Activated CD4-positive, alpha-beta T cell treated with anti-CD3 and anti-CD28 coated beads, Interleukin-2, amount 10 ng/mL, durations not matched to agents 7 days and 5 days (primary cell): ENCODE measurements at places on chromosomes 11 and 22. TPM values are rescaled to one million over a fixed set of nuclear protein-coding genes. Genes with fewer than 3 reads are reported as not detected.

- H3K4me3 ChIP-seq: no peak overlapping the region
- H3K27ac ChIP-seq: no peak overlapping the region
- peak; percentile 42 for DNase-seq
- peaks cover 4% of the 10 kb centered on the region for H3K4me1 ChIP-seq
- H3K27me3 ChIP-seq: peaks cover 1% of the 10 kb centered on the region
Observed at GRCh38 chr11:61627850-61628661, 47.2 kb upstream of the SYT7 start.

Gene CDC45
- total RNA-seq: 59.5 TPM

- no peak for DNase-seq
- no peak overlapping the region for H3K27ac ChIP-seq
- no peaks in the 10 kb centered on the region for H3K27me3 ChIP-seq
- H3K4me1 ChIP-seq: no peaks in the 10 kb centered on the region
- H3K36me3 ChIP-seq: no peaks in the 10 kb centered on the region
Observed at GRCh38 chr11:94581926-94582325, 14.8 kb downstream of the PIWIL4 start.

DNA sequence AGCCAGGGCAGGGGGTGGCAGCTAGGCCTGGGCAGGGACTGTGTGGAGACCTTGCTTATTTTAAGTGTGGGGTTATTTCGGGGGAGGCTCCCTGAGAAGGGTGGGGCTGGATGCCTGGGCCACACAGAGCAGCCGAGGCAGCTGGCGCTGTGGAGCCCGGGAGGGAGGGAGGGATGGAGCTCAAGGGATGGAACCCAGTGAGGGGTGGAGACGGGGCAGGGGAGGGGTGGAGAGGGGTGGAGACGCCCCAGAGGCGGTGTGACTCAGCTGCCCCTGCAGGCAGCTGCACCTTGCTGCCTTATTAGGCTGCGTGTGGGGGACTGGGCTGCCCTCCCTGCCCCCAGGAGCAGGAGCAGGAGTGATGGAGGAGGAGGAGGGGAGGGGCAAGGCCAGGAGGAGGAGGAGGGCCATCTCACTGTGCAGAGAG is 9.8 kb upstream of the TSSC4 start:
- H3K4me3 ChIP-seq: no peak overlapping the region
- no peak for DNase-seq
- peaks cover 39% of the 10 kb centered on the region for H3K4me1 ChIP-seq
- no peaks in the 10 kb centered on the region for H3K27me3 ChIP-seq

GRCh38 chr22:19898831-19899567 is 42.6 kb upstream of the COMT start:
- H3K27me3 ChIP-seq: no peaks in the 10 kb centered on the region
- peak overlapping the region; percentile 46 for H3K27ac ChIP-seq
- H3K4me1 ChIP-seq: peaks cover 24% of the 10 kb centered on the region

- no peak overlapping the region for H3K27ac ChIP-seq
- H3K27me3 ChIP-seq: no peaks in the 10 kb centered on the region
- no peak overlapping the region for H3K4me3 ChIP-seq
Observed at GRCh38 chr11:35151683-35152280, 12.8 kb downstream of the CD44 start.

- no peak overlapping the region for H3K4me3 ChIP-seq
- peaks cover 31% of the 10 kb centered on the region for H3K4me1 ChIP-seq
- H3K36me3 ChIP-seq: no peaks in the 10 kb centered on the region
- DNase-seq: no peak
- no peak overlapping the region for H3K27ac ChIP-seq
Observed at GRCh38 chr11:112878033-112878601, 83.1 kb upstream of the NCAM1 start.

GRCh38 chr11:82321206-82321605 is 412.5 kb downstream of the FAM181B start:
- H3K27ac ChIP-seq: no peak overlapping the region
- H3K4me1 ChIP-seq: no peaks in the 10 kb centered on the region
- H3K36me3 ChIP-seq: no peaks in the 10 kb centered on the region

Gene TMPRSS13
- 1.4 TPM for total RNA-seq

Gene OR6X1
- not detected for total RNA-seq

DNA sequence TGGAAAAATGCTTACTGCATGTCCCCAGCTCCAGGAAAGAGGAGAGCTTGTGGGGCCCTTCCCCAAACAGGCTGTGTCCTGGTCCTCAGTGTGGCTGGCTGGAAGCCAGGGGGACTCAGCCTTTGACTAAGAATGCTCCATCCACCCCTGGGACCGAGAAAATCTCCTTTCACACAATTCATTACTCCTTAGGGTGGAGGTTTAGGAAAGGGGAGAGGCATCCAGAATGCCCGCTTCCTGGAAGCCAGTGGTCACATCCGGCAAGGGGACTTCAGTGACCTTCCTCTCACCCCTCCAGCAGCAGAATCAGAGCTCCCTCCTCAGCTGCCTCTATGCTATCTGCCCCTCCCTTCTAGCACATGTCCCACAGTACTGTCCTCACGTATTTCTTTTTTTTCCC is 21.9 kb downstream of the ATG16L2 start:
- H3K4me3 ChIP-seq: no peak overlapping the region
- no peak for DNase-seq
- H3K27ac ChIP-seq: peak overlapping the region; percentile 36
- peaks cover 35% of the 10 kb centered on the region for H3K36me3 ChIP-seq
- H3K4me1 ChIP-seq: peaks cover 29% of the 10 kb centered on the region
- H3K27me3 ChIP-seq: no peaks in the 10 kb centered on the region

Gene SLN
- not detected for total RNA-seq

- H3K27me3 ChIP-seq: no peaks in the 10 kb centered on the region
- no peaks in the 10 kb centered on the region for H3K36me3 ChIP-seq
- DNase-seq: no peak
- no peak overlapping the region for H3K27ac ChIP-seq
- H3K4me1 ChIP-seq: no peaks in the 10 kb centered on the region
Observed at GRCh38 chr22:33842006-33842354, 78.3 kb downstream of the LARGE1 start.

Gene KIF18A
- 34.5 TPM for total RNA-seq

- H3K27me3 ChIP-seq: peaks cover 24% of the 10 kb centered on the region
- H3K4me3 ChIP-seq: no peak overlapping the region
- H3K4me1 ChIP-seq: no peaks in the 10 kb centered on the region
- no peak overlapping the region for H3K27ac ChIP-seq
- DNase-seq: no peak
Observed at GRCh38 chr11:12998336-12998735, 10.8 kb upstream of the RASSF10 start.

- no peak overlapping the region for H3K4me3 ChIP-seq
- DNase-seq: no peak
- no peak overlapping the region for H3K27ac ChIP-seq
- H3K4me1 ChIP-seq: no peaks in the 10 kb centered on the region
- no peaks in the 10 kb centered on the region for H3K27me3 ChIP-seq
Observed at GRCh38 chr11:80144897-80145594, 704.2 kb upstream of the TENM4 start.

DNA sequence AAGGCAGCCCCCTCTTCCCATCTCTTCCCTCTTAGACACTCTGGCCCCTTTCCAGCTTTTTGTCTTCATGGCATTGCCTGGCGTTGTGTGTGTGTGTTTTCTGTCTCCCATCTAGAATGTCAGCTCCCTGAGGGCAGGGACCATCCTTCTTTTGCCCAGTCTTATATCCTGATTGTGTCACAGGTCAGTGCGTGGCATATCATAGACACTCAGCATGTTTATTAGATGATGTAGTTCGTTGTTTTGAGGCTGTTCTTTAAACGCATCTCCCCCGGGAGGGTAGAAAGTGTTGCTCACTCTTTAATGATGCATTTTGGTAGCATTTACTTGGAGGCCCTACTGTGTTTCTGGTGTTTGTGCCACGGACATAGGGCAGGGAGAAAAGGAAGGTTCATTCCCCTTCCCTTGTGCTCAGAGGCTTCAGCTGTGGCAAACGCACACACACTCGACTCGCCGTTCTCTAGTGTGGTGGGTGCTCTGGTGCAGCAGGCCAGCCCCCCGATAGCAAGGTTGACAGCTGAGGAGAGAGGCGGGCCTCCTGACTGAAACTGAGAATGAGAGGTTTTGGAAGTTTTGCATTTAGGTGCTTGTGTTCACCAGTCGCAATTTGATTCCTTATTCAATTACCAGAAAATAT is 60.2 kb downstream of the TNRC6B start:
- peak overlapping the region; percentile 48 for H3K27ac ChIP-seq
- DNase-seq: no peak
- H3K27me3 ChIP-seq: no peaks in the 10 kb centered on the region
- H3K4me3 ChIP-seq: no peak overlapping the region

Gene FAM111B
- total RNA-seq: 106 TPM

DNA sequence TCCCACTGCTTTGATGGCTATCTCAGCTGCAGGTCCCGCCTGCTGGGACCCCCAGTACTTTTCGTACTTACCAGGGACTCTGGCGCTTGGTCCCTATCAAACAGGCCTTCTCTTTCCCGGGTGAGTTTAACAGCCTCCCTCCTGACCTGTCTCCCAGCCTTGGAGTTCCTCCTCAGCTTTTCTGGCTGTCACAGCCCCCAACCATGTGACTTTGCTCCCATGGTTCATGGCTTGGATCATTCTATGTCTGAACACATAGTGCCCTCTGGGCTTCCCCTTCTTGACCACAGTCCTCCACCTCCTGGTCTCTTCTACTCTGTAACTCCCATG is 56.9 kb downstream of the PARVA start:
- H3K4me1 ChIP-seq: no peaks in the 10 kb centered on the region
- H3K36me3 ChIP-seq: no peaks in the 10 kb centered on the region
- H3K27me3 ChIP-seq: peaks cover 6% of the 10 kb centered on the region
- no peak overlapping the region for H3K27ac ChIP-seq

Gene KRTAP5-8
- not detected for total RNA-seq

Gene FGF19
- total RNA-seq: not detected
